Fibroblast of lung (primary cell): ENCODE measurements at places on chromosomes 16 and 17. TPM values are rescaled to one million over a fixed set of nuclear protein-coding genes. Genes with fewer than 3 reads are reported as not detected.

DNA sequence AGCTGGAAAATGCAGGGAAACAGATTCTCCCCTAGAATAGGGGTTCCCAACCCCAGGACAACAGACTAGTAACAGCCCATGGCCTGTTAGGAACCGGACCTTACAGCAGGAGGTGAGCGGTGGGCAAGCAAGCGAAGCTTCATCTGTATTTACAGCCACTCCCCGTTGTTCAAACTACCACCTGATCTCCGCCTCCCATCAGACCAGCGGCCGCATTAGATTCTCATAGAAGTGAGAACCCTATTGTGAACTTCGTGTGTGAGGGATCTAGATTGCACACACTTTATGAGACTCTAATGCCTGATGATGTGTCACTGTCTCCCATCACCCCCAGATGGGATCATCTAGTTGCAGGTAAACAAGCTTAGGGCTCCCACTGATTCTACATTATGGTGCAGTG lies 3.5 kb downstream of the CD300LB start:
- H3K36me3 ChIP-seq = no peaks in the 10 kb centered on the region
- no peak for DNase-seq
- no peaks in the 10 kb centered on the region for H3K27me3 ChIP-seq
- no peak overlapping the region for H3K4me3 ChIP-seq
- H3K4me1 ChIP-seq = no peaks in the 10 kb centered on the region

DNA sequence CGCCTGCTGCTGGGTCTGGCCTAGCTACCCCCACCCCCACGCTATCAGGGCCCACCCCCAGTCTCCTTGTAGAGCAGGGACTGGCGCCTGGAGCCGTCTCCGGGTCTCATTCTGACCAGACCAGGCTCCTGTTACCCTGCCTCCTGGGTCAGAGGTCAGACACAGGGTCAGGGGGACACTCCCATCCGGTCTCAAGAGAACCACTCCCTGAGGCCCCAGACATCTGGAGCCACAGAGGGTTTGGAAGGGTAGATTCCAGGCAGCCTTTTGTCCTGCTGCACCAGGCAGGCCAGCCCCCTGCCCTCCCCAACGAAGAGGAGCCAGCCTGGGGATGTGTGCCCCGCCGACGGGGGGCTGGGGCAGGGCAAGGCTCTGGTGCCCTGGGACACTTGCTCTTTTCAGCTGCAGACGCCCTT lies 944 bp upstream of the WFIKKN1 start:
- H3K27ac ChIP-seq = no peak overlapping the region
- DNase-seq = no peak
- no peak overlapping the region for H3K4me3 ChIP-seq
- peaks cover 2% of the 10 kb centered on the region for H3K4me1 ChIP-seq

DNA sequence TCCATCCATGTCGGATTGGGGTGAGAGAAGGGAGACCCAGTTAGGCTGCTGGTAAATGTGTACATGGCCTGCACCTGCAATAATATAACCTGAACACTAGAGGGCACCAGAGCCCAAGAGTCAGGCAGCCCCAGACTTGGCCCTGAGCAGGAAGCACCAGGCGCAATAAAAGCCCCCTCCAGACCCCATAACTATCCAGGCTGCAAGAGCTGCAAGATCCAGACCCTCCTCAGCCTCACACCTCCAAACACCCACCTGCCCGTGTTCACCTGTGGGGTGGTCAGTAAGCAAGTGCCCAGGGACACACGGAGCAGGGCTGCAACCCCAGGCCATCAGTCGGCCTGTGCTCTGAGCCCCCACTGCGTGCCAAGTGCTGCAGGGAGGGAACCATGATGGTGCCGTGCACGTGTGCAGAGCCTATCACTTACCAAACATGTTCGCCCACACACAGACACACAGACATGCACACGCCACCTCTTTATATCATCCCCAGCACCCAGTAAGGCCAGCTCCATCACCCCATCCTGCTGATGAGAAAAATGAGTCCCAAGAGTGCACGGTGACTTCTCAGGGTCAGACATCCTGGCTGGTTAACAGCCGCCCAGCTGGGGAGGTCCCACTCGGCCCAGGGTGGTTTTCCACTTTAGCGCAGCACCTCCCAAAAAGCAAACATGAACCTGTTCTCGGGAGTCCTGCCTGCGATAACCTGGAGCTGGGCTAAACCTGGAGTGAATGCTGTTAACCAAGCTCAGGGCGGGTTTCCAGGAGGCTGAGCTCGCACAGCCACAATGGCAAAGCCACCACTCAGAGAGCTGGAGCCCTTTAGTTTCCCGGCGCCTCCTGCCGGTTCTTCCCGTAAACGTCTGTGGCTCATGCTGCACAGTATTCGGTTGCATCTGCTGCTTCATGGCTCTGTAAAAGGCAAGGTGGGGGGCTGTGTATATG lies 439.8 kb downstream of the SOX9 start:
- no peak overlapping the region for H3K27ac ChIP-seq
- H3K4me1 ChIP-seq = no peaks in the 10 kb centered on the region
- H3K36me3 ChIP-seq = no peaks in the 10 kb centered on the region
- no peak overlapping the region for H3K4me3 ChIP-seq
- peak; percentile 43 for DNase-seq
- H3K27me3 ChIP-seq = no peaks in the 10 kb centered on the region

GRCh38 chr16:89217388-89218191 lies at the start of gene ZNF778:
Gene ZNF778 (plus strand): TSS chr16:89217703. CDS start chr16:89221128, 3,425 bp downstream.
- H3K4me3 ChIP-seq = peak within 1 kb of the TSS; percentile 78
- H3K27me3 ChIP-seq = no peaks in the 10 kb centered on the region
- peaks cover 4% of the 10 kb centered on the region for H3K36me3 ChIP-seq
- H3K27ac ChIP-seq = peak within 1 kb of the TSS; percentile 91
- DNase-seq = peak; percentile 85

The SDR42E1 gene
- total RNA-seq = 0.77 and 1.8 TPM in 2 replicates

DNA sequence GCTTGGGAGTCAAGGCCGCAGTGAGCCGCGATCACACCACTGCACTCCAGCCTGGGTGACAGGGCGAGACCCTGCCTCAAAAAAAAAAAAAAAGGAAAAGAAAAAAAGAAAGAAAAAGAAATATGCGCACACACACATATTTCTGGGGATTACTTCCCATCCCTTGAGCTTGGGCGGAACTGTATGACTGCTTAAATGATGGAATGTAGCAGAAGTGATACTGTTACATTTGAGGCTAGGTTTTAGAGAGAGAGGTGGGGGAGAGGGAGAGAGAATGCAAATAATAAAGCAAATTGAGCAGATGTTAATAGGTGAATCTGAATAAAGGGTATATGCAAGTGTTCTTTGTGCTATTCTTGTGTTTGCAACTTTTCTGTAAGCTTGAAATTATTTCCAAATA lies 12.0 kb upstream of the USP32 start:
- no peak overlapping the region for H3K4me3 ChIP-seq
- no peaks in the 10 kb centered on the region for H3K27me3 ChIP-seq
- no peak overlapping the region for H3K27ac ChIP-seq
- H3K36me3 ChIP-seq = no peaks in the 10 kb centered on the region

- H3K4me3 ChIP-seq = no peak overlapping the region
- no peaks in the 10 kb centered on the region for H3K4me1 ChIP-seq
- no peak overlapping the region for H3K27ac ChIP-seq
- DNase-seq = peak; percentile 60
- H3K36me3 ChIP-seq = no peaks in the 10 kb centered on the region
Measured at GRCh38 chr16:85334718-85335583, 222.7 kb upstream of the CIBAR2 start.

GRCh38 chr16:50585331-50585776 lies 37.2 kb downstream of the NKD1 start:
- H3K27me3 ChIP-seq = no peaks in the 10 kb centered on the region
- H3K27ac ChIP-seq = no peak overlapping the region
- no peak overlapping the region for H3K4me3 ChIP-seq
- no peaks in the 10 kb centered on the region for H3K36me3 ChIP-seq
- H3K4me1 ChIP-seq = no peaks in the 10 kb centered on the region

The ABCC3 gene
- 20.0 and 34.8 TPM in 2 replicates for total RNA-seq

DNA sequence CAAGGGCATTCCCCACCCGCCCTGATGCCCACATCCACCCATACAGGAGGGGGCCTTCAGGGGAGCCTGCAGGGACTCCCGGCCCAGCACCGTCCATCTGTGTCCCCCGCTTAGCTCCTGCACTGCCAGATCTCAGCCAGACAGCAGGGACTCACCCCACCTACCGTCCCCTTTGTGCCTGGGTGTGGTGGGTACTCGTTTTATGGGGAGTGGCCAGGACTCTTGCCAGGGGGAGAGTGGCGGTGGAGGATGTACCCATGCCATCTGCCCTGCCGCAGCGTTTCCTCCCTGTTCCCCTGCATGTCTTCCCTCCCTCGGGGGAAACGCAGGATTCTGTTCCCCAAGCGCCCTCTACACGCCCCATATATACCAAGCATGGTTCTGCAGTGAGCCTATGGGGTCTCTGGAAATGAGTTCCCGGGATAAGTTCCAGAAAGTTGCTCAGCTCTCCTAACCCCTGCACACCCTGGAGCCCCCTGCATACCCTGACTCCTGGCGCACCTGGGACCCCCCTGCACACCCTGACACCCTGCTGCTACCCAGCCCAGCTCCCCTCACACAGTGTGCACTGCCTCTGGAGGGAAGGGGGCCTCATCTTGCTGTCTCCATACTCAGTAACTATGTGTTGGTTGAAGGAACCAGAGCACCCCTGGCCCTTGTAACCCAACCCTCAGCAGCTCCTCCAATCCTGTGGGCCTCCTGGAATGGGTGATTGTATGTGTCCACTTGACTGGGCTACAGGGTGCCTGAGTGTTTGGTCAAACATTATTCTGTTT lies 4.2 kb upstream of the MAFG start:
- no peaks in the 10 kb centered on the region for H3K27me3 ChIP-seq
- no peak for DNase-seq

The TBKBP1 gene
- total RNA-seq = 11.3 and 11.6 TPM in 2 replicates

DNA sequence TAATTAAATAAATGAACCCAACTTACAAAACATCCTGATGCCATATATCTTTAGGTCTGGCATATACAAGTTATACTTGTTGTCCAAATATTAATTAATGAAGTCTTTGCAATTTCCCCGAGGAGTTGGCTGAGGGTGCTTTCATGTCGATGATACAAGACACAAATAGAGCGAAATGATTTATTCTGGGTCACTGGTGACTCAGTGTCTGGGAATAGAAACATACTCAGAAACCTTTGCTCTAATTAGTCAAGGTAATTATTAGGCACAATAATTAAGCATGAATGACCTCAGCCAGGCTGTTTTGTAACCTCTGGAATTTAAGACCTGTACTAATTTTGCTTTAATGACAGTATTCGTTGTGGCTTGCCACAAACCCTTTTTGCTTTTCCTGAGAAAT lies 37.0 kb upstream of the HAPSTR1 start:
- no peak overlapping the region for H3K4me3 ChIP-seq
- no peaks in the 10 kb centered on the region for H3K27me3 ChIP-seq
- no peak overlapping the region for H3K27ac ChIP-seq

DNA sequence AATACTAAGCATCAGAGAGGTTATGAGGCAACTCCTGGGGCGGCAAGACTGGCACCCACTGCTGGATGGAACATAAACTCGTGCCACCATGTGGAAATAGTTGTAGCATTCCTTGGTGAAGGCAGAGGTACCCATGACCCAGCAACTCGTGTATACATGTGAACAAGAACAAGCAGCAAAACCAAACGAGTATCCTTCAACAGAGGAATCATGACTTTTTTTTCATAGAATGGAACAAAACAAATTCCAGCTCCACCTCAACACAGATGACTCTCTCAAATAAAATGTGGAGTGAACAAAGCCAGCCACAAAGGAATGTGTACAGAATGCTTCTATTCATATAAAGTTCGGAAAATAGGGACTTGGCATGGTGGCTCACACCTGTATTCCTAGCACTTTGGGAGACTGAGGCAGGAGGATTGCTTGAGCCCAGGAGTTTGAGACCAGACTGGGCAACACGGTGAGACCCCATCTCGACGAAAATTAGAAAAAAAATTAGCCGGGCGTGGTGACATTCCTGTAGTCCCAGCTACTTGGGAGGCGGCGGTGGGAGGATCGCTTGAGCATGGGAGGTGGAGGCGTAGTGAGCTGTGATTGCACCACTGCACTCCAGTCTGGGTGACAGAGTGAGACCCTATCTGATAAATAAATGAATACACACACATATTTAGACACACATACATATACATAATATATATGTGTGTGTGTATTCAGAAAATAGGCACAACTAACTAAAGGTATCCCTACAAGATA lies 35.3 kb downstream of the B9D1 start:
- H3K4me3 ChIP-seq = no peak overlapping the region
- no peaks in the 10 kb centered on the region for H3K27me3 ChIP-seq
- H3K36me3 ChIP-seq = peaks cover 1% of the 10 kb centered on the region
- peaks cover 16% of the 10 kb centered on the region for H3K4me1 ChIP-seq
- DNase-seq = peak; percentile 95
- no peak overlapping the region for H3K27ac ChIP-seq

DNA sequence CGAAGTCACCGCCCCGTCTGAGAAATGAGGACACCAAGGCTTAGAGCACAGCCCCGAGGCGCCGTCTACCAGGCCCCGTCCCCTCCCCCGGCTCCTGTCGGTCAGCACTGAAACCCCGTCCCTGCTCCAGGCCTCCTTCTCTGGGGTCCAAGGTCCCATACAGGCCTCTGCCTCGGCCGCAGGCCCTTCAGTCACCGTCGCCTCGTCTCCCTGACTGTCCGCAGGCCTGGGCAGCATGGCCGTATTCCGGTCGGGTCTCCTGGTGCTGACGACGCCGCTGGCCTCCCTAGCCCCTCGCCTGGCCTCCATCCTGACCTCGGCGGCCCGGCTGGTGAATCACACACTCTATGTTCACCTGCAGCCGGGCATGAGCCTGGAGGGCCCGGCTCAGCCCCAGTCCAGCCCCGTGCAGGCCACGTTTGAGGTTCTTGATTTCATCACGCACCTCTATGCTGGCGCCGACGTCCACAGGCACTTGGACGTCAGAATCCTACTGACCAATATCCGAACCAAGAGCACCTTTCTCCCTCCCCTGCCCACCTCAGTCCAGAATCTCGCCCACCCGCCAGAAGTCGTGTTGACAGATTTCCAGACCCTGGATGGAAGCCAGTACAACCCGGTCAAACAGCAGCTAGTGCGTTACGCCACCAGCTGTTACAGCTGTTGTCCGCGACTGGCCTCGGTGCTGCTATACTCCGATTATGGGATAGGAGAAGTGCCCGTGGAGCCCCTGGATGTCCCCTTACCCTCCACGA lies 617 bp downstream of the COASY start:
- H3K36me3 ChIP-seq = peaks cover 16% of the 10 kb centered on the region
- H3K4me1 ChIP-seq = peaks cover 14% of the 10 kb centered on the region
- H3K27ac ChIP-seq = peak overlapping the region; percentile 83
- H3K4me3 ChIP-seq = peak overlapping the region; percentile 76
